G401 (cell line): ENCODE measurements at places on chromosomes 2 and 18.

DNA sequence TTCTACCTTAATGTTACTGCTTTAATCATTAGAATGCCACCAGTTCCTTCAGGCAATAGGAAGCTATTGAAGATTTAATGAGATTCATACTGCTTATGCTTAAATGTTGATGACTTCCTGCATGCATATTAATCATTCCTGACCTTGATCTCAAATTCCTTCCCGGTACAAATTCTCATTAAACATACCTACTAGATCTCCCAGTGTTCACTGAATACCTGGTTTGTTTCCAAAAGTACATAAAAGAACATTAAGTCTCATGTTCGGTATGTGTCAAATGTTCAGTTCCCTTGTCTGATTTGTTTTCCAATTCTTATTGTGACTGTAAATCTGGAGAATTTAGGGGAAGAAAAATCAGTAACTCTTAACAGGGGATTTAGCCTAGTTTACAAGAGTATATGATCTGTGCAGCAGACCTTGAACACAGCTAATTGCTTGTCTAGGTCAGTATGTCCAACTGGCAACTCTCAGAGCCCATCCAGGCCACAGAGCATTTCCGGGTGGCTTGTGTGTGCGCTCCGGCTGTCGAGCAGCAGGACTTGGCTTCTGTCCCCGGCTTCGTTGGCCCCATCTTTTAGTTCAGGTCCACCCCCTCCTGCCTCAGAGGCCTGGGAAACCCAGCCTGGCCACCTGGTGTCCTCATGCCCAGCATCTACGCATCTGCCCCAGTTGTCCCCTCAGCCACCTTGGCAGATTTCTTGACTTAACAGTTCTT, 13.1 kb downstream of the METAP1D start:
- peak; percentile 92 for DNase-seq

DNA sequence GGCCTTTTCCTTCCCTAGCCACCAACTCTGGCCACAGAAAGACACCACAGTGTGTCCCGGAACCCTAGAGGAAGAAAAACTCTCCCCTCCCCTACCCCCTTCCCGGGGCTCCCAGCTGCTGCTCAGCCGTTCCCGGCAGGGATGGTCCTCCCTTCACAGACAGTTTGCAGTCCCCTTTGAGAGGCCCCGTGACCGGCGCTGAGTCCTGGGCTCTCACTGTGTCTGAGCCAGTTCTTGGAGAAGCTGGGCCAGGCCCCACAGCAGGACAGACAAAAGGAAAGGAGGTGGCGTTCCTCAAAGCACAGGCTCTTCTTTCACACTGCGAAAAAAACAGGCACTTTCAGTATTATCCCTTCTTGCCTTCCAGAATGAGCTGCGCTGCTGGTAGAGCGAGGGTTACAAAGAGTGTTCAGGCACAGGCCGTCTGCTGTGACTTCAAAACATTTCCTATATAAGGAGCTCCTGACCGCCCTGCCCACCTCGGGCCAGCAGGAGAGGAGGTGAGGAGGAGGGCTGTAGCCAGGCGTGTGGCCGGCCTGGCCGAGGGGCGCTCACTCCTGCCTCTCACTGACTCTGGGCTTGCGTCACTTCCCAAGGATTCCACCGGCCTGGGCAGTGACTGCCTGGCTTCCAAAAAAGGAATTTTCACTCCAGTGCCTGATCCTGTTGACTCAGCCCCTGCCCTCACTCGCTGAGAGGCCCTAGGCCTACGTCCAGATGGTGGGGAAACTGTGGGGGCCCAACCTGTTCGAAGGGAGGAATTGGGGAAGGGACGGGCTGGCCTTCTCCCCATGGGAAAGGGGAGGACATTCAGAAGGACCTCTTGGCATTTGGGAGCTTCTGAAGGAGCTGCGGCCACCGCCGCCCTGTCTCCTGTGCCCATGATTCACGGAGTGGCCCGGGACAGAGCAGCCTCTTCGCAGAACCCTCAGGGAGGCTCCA, 24.9 kb downstream of the CIDEA start:
- DNase-seq = peak; percentile 31

- no peak for DNase-seq
Measured at GRCh38 chr18:23277399-23277798, 142.1 kb downstream of the CABLES1 start.

GRCh38 chr18:55381277-55381676, 206.7 kb downstream of the TCF4 start:
- DNase-seq = no peak

GRCh38 chr2:86785456-86785855, 5.3 kb downstream of the CD8A start:
- no peak for DNase-seq

GRCh38 chr2:15701341-15701907, 109.8 kb downstream of the DDX1 start:
- no peak for DNase-seq

- no peak for DNase-seq
Measured at GRCh38 chr18:63784787-63785452, 9.7 kb downstream of the SERPINB7 start.

DNA sequence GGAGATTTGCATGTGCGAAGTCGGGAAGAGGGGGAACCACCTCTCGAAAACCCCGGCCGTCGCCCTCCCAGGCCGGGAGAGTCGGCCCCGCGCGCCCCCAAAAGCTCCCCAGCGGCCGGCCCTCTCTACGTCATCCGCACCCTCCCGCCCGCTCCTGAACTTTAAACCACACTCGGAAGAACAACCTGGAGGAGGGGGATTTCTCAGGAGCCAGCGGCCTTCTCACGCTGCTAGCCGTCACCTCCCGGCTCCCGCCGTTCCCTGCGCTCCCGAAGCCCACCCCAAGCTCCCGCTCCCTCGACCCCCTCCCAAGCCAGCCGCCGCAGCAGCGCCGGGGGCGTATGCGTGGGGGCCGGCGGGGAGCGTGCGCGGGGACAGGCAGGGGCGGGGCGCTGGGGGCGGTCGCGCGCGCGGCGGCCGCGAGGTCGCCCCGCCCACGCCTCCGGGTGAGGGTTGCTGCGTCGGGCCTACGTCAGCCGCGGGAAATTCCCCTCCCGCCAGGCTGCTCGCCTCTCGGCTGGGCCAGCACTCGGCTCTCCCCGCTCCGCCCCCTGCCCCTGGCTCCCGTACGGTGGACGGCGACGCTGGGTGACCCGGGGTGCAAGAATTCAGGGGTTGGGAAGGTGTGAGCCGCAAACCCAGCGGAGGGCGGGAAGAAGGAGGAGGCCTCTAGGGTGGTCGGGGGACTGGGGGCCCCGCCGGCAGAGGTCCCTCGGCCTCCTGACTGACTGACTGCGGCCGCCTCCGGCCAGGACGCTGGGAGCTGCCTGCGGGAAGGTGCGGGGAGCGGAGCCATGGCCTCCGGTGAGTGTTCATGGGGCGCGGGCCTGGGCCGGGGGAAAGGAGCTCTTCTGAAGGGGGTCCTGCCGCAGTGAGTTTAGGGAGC, at the start of gene REL:
Gene REL (plus strand): TSS at position 528 of the 886 bp plus-strand sequence. CDS start 267 bp downstream, at position 795.
- peak; percentile 91 for DNase-seq

- no peak for DNase-seq
Measured at GRCh38 chr2:171550613-171551012, 28.3 kb downstream of the CYBRD1 start.

- DNase-seq = no peak
Measured at GRCh38 chr2:224682134-224682533, 34.0 kb downstream of the CCDC195 start.

DNA sequence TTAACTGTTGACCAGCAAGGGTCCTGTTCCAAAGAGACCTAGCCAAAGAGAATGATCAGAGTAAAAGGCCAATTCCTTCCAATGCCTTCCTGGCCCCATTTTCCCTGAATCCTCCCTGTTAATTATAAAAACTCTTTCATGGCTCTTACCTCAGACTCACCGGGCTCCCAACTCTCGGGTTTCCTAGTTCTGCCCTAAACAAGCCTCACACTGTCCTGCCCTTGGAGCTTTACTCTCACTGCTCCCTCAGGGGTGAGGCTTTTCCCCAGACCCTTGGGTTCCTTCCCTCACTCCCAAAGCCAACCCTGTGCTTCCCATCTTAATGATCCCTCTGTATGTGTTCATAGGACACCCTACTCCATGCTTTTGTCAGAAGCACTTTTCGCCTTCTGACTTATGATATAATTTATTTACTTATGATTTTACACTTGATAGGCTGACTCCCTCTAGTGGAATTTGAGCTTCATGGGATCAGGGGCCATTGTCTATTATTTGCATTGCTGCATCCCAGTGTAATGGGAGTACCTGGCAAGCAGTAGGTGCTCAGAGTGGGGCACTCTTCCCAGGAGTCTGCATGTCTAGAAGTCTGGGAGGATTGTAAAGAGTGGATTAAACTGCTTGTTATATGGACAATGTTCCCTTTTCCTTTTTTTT, 29.9 kb upstream of the ZNG1B start:
- DNase-seq = no peak

GRCh38 chr2:204086167-204086566, 149.6 kb downstream of the ICOS start:
- DNase-seq = no peak

- no peak for DNase-seq
Measured at GRCh38 chr2:174176898-174177297, 71.4 kb downstream of the OLA1 start.

DNA sequence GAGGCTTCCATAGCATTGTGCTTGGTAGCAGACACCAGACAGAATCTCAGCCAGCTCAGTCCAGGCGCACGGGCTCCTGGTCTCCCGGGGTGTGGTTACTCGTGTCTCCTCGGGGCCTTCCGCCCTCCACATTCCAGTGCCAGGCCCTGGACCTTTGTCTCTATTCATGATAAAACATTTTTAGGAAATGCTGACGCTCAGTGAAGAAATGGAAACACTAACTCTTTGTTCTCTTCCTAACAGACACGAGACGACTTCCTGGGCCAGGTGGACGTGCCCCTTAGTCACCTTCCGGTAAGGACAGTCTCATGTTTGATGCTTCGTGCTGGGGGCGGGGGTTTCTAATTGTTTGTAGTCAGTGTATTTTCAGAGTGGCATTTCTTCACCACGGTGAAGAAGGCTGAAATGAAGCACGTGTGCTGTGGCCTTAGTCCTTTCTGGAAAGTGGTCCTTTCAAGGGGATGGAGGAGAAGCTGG, 271.8 kb downstream of the NEDD4L start:
- no peak for DNase-seq

- peak; percentile 67 for DNase-seq
Measured at GRCh38 chr2:65070172-65070830, 14.1 kb downstream of the CEP68 start.

GRCh38 chr2:159799833-159800232, 1.8 kb upstream of the CD302 start:
- no peak for DNase-seq

DNA sequence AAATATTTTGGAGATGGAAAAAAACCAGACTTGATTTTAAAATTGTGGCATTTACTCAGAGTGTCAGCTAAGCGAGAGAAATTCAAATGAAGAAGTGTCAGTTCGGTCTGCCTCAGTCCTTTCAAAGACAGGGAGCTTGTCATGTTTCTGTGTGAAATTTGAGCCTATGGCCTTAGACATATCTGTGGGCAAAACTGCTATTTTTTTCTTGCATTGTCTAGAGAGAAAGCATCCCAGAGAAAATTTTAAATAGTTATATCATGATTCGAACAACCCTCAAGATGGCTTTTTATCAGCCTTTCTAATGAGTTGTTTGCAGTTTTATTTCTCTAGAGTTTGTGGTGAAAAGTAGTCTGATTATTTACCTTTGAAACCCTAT, 50.2 kb upstream of the KCNE4 start:
- no peak for DNase-seq

DNA sequence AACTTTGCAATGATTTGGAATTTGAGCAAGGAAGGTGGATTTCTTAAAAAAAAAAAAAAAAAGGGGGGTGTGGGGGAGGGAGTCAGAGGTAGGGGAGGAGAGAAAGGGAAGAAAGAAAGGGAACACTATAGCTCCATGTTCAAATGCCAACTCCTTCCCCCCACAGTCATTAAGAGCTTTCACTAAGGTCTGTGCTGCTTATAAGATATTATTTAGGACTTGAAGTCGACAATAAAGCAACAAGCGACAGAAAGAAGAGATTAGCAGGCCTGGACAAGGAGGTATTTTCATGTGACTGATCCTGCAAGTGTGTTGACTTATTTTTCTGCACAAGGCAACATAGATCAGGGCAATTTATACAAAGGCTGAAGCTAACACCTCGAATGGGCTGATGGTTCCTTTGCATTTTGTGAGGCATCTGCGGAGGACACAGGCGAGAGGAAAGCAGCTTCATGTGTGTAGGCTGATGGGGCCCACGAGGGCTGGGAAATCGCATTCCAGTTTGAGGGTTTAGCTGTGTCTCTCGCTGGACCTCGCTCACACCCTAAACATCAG, 382.0 kb downstream of the SOX11 start:
- no peak for DNase-seq

DNA sequence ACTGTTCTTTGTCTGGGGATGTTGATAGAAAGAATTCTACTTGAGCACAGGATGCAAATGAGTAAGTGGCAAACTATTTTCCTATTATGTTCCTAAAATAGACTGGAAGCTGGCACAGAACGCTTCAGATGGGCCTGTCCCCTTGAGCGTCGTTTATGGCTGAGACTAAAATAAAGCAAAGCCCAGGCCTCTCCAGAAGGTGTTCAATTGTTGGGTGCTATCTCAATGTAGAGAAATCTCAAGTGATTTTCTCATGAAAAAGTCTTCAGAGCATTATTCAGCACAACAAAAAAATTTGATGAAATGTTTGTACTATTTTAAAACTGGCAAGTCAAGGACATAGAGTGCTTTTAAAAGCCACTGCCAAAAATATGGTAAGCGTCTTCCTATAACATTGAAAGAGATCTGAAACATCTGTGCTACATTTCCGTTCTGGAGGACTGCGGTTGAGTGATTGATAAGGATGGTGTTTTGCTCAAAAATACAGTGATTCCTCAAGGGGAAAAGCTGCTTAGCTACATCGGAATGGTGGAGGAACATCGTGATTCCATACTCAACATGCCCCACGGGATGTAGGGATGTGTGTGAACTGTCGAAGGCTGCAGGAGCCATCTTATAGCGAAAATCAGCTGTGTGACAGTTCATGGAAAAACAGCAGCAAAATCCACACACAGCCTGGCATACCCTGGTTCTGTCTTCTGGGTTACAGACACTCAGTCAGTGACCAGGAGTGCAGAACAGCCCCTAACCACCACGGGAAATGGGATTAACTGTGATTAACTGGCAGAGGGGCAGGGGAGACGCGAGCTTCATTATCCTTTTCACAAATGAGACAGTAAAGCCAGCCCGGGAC, 10.4 kb upstream of the LRRFIP1 start:
- no peak for DNase-seq

DNA sequence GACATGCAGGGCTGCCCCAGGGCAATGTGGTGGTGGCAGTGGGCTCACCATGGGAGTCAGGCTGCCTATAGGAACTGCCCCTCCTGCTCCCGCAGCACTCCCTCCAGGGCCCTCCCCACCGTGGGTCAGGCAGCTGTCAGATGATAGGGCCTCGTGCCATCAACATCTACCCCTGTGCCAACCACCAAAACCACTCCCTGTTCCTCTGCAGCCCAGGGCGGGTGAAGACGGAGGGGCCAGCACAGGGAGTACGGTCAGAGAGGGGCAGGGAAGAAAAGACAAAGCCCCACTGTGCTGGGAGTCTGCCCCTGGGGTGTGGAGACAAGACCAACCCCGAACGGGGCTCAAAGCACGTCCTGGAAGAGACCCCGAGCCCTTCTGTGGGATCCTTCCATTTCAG, 97.4 kb downstream of the TNS1 start:
- DNase-seq = no peak
